Heart right ventricle (tissue), 16 donors: ENCODE measurements at places on chromosomes 16 and 17. TPM values are rescaled to one million over a fixed set of nuclear protein-coding genes. Genes with fewer than 3 reads are reported as not detected.

DNA sequence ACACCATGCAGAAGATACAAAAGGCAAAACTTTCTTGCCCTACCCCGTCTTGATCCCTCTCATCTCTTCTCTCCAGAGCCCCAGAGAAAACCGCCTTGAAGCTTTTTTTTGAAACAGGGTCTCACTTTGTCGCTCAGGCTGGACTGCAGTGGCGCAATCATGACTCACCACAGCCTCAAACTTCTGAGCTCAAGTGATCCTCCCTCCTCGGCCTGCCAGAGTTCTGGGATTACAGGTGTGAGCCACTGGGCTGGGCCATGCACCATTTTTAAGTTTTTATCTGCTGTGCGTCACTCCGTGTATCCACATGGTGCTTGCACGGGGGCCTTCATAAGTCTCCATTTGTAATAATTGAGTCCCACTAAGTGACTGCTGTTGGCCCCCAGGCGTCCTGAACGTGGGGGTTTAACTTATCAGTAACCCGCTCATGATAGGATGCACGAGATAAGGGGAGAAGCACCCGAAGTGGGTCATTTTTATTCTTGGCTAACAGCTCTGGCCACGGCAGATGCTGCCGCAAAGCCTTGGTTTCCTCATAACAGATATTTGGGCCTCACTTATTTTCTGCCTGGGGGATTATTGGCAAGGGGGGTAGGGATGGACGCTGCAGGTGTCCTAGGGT lies 8.6 kb downstream of the DNAH17 start:
- no peak for DNase-seq

DNA sequence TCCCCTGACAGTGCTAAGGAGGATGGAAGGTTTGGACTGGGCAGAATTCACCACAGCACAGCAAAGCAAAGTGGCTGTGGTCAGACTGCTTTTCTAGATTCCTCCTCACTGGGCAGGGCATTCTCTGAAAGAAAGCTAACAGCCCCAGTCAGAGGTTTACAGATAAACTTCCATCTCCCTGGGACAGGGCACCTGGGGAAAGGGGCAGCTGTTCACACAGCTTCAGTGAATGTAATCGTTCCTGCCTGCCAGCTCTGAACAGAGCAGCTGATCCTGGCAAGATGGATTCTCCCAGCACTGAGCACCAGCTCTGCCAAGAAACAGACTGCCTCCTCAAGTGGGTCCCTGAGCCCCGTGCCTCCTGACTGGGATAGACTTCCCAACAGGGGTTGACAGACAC lies 42.4 kb upstream of the KIF2B start:
- DNase-seq = no peak

DNA sequence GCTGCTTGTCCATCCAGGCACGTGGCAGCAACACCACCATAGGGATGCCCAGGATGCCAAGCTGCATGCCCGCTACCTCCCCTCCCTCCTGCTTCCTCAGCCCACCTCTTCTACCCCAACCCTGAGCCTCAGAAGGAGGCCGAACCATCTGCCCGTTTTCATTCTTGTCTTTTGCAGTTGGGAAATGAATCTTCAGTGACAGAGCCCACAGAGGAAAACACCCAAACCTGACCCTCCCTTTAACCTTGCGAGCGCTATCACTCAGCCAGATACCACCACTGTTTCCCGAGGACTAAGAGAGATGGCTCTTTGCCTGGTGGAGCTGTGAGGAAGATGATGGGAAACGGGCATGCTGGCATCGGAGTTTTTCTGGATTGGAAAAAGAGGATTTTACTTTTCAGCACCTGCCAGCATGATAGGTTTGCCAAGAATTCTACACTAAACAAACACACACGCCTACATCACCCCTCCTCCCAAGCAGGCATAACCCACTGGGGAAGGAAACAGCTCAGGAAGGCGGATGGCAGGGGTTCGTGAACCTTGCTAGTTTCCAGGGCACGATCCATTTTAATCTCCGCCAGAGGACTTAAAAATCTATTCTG lies 457.4 kb downstream of the SLC39A11 start:
- DNase-seq = no peak

GRCh38 chr16:23539984-23540816 lies 16.9 kb downstream of the EARS2 start:
- no peak for DNase-seq

GRCh38 chr16:85986931-85987749 lies 88.2 kb downstream of the IRF8 start:
- DNase-seq = no peak

GRCh38 chr16:714558-715476 lies at the start of gene METRN:
METRN (plus strand) TSS chr16:715118; CDS start chr16:715290, 172 bp downstream.
- peak; percentile 92 for DNase-seq

DNA sequence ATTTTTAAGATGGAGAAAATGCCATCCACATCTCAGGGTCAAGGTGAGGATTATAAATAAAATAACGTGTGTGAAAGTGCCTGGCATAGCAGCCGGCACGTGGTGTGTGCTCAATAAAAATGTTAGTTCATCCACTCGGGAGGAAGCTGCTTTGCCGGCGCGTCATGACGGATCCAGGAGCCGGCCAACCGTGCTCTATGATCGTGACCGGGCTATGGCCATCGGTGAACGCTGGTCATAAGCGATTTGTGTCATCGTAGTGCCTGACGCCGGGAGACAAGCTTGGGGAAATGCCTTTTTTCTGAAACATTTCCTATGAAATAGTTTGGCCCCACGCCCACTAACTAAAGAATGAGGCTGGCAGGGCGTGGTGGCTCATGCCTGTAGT lies 74.0 kb downstream of the CMC2 start:
- peak; percentile 46 for DNase-seq

GRCh38 chr17:42067371-42068091 lies 17.1 kb upstream of the C17orf113 start:
- DNase-seq = peak; percentile 67

DNA sequence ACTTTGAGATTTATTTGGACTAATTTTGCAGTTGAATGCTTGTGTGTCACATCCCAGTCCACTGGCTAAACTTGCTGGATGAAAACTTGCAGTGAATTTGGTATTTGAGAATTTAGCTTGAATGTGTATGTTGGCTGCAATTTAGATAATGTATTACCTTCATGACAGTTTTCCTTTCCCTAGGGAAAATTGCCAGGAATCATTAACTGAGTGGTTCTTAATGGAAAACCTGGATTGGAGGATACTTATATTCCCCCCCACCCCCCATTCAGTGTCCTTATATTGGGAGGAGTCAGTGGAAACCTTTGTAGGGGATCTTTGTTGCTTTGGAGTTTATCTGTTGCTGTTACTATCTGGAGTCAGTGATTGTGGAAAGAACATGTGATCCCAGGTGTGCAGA lies 67.6 kb downstream of the KPNA2 start:
- DNase-seq = no peak

DNA sequence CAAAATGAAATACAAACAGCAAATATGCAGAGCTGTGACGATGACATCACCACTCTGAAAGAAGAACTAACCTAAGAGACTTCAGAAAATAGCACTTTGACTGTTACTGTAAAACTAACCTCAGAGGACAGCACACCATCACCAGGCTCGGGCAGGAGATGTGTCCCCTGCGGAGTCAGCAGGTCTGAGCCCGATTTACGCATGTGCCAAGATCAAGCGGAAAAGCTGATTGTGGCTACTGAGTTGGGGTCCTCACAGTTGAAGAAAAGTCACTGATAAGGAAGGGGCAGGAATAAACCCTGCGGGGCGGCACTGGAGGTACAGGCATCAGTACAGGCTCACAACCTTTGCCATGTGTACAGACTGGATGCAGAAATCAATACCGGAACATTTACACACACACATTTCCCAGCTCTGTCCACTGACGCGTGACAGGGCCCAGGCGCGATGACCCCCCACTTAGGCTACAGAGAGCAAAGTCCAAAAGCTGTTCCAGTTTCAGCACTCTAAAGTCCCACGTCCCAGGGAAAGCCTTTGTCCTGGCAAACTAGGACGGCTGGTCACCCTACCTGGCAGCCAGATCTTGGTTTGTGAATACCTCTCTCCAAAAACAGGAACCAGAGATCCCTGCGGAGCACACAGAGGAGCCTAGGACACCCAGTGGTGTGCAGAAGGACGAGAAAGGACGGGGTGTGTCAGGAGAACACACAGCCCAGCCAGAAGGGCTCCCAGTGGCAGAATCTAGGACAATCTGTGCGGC lies 21.5 kb downstream of the TRAP1 start:
- no peak for DNase-seq

DNA sequence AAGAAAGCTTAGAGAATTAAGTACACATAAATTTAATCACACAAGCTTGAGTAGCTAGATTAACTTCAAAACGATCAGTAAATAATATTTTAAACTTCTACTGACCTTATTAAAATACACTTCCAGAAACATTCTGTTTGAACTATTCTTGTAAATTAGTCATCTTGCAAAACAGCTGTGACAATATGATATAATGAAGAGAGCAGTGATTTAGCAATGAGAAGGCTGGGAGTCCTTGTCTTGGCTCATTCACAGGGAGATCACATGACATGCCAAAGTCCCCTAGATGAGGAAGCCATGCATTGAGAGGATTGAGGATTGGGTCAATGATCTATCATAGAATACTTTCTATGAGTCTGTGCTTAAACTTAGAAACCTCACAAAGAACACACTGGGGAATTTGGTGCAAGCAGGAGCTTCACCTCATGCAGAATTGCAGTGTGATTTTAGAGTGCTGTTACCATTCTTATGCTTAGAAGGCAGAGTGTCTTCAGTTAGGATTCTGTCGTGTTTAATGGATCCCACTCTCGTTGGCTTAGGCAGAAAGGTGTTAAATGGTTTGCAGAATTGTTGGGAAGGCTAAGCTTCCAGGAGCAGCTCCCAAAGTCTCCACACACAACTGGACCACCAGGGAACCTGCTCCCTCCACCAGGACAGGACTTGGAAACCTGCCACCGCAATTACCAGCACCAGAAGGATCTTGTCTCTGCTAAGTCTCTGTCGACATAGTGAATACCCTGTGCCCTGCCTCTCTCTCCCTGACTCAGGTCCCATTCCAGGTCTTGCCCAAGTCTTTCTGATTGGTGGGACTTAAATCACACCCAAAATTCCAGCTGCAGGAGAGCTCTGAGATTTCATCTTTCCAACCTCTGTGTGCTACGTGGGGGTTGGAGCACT lies 87.1 kb downstream of the USP22 start:
- no peak for DNase-seq

DNA sequence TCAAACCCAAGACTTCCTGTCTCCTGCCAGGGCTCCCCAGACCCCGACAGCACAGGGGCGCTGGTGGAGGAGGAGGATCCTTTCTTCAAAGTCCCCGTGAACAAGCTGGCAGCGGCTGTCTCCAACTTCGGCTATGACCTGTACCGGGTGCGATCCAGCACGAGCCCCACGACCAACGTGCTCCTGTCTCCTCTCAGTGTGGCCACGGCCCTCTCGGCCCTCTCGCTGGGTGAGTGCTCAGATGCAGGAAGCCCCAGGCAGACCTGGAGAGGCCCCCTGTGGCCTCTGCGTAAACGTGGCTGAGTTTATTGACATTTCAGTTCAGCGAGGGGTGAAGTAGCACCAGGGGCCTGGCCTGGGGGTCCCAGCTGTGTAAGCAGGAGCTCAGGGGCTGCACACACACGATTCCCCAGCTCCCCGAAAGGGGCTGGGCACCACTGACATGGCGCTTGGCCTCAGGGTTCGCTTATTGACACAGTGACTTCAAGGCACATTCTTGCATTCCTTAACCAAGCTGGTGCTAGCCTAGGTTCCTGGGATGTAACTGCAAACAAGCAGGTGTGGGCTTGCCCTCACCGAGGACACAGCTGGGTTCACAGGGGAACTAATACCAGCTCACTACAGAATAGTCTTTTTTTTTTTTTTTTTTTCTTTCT lies 8.1 kb downstream of the SERPINF1 start:
- DNase-seq = no peak

DNA sequence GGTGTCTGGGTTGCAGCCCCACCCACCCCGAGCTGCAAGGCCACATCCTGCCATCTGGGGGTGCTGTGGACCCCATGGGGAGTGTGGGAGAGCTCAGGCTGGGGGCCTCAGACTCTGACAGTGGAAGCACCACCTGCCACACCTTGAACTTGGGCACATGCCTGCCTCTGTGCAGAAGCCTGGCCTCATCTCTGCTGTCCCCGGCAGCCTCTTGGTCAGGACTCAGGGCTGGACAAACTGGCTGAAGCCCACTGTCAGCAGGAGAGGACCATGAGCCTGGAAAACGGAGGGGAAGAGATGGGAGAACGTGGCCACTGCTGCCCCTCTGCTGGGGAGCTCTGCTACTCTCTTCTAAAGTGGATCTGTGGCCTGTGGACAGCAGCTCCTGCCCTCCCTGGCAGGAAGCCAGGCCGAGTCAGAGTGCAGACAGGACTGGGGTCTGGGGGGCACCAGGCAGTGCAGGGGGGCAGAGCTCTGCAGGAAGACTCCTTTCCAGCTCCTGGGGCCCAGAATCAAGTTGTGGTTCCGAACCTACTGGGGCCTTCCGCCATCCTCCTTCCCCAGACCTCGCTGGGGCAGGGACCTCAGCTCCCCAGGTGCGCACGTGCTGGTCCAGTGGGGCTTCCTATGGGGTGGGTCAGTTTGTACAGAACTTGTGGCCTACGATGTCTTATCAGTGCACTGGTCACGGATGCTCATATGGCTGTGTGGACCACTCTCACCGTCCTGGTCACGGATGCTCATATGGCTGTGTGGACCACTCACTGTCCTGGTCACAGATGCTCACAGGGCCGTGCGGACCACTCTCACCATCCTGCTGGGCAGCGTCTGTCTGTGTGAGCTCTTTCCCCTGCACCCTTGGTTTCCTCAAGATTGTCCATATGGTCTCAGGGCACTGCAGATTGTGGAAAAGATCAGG lies 207.7 kb downstream of the LAT start:
- DNase-seq = no peak

DNA sequence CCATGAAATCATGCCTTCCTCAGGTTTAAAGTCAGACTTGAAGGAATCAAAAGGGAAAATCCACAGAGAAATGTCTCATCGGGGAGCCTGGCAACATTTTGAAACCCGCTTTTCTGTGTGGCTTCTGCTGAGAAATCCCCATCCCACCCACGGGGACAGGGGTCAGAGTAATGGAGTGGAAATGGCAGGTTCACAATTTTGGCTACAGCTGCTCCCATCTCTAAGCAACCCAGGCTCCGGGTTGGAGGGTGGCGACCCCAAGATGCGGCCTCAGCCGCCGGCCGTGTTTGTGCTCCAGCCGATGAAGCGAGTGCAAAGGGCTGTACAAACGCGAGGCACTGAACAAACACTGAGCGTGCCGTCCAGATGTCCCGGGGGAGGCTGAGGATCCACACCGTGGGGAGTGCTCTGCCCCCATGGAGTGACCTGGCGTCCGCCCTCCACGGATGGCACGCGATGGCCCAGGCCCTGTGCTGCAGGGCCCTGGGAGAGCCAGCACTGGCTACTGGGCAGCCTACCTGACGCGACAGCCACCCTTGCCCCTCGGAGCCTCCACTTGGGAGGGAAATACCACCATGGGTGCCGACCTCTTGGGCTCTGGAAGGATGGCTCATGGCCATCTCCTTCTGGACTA lies 22.2 kb downstream of the SLC43A2 start:
- no peak for DNase-seq

GRCh38 chr17:80183581-80184422 lies 14.0 kb downstream of the CARD14 start:
- no peak for DNase-seq

Gene ADAD2
- polyA plus RNA-seq = 5.9 TPM

Gene CPHXL2
- not detected for polyA plus RNA-seq

Gene SPATA2L
- 3.2 TPM for polyA plus RNA-seq

Gene NPIPB6
- polyA plus RNA-seq = 0.12 TPM

Gene ITGAL
- polyA plus RNA-seq = 0.52 TPM

Gene CDRT15L2
- not detected for polyA plus RNA-seq

Gene FBXW10
- polyA plus RNA-seq = 0.07 TPM
